ENCODE measurements at places on chromosomes 13 and 19.
A peak's percentile ranks its signal among the peaks of the same experiment; 100 is the strongest.

DNA sequence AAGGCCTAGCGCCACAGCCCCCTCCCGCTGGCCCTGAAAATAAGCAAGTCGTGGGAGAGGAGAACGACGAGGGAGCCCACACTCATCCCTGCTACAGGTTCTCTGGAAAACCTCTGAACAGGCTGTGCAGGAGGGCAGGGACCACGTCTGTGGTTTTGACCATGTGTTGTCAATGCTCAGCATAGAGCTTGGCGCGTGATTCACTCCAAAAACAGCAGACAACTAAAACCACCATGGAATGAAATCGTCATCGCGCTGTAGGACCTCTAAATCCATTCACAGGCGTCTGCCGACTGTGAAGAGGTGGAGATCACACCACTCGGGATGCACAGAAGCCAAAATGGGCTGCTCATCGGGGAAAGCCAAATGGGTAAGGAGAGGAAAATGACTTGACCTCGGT, 121.3 kb downstream of the COL4A1 start:
- DNase-seq, result no peak

GRCh38 chr19:46755077-46755852, 9.0 kb upstream of the STRN4 start:
- DNase-seq, result peak; percentile 81

- DNase-seq, result no peak
These were observed 1.1 kb downstream of the SAFB2 start for GRCh38 chr19:5621311-5621944.

- no peak for DNase-seq
These were observed 4.8 kb downstream of the ATP4A start for GRCh38 chr19:35558400-35559280.

- no peak for DNase-seq
These were observed 23.5 kb downstream of the ZNF544 start for GRCh38 chr19:58252102-58252685.

DNA sequence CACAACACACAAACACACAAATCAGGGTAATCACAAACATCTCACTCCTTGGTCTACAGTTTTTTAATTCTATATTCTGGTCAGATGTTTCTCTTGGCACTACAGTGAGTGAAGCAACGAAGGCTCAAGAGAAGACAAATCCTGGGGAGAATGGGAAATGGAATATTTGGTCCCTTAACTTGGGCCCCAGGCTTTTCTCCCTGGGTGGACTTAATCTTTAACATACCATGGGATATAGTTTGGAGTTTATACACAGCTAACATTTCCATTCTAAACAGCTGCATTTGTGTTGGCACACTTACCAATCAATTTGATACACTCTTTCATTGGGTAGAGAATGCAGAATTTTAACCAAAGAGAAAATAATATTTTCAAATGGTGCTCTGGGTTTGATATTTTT, 1132.6 kb upstream of the SLC10A2 start:
- DNase-seq, result no peak

DNA sequence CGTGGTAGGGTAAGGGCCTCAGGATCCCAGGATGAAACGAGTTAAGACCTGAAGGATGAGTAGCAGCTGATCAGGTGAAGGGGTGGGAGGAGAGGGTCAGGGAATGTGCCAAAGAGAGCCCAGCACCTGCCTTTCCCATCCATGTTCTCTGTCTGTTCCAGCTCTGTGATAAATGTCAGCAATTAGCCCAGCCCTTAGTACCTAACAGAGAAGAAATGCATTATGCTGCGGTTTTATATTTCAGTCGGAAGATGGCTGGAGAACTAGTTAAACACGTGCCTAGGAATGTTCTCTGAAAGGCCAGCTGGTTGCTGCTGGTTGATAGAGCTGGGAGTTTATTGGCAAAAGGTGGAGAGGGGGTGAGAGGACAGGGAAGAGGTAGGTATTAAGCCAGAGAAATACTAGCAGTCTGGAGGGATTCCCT, 268.2 kb downstream of the SHISA2 start:
- no peak for DNase-seq

DNA sequence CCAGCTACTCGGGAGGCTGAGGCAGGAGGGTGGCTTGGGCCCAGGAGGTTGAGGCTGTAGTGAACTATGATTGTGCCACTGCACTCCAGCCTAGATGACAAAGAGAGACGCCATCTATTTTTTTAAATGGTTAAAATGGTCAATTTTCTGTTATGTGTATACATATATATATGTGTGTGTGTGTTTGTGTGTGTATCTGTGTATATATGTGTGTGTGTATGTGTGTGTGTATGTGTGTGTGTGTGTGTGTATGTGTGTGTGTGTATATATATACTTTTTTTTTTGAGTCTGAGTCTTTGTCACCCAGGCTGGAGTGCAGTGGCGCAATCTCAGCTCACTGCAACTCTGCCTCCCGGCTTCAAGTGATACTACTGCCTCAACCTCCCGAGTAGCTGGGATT, 42.9 kb upstream of the KLF2 start:
- no peak for DNase-seq

GRCh38 chr13:95151942-95152587, 149.2 kb downstream of the ABCC4 start:
- DNase-seq, result no peak

DNA sequence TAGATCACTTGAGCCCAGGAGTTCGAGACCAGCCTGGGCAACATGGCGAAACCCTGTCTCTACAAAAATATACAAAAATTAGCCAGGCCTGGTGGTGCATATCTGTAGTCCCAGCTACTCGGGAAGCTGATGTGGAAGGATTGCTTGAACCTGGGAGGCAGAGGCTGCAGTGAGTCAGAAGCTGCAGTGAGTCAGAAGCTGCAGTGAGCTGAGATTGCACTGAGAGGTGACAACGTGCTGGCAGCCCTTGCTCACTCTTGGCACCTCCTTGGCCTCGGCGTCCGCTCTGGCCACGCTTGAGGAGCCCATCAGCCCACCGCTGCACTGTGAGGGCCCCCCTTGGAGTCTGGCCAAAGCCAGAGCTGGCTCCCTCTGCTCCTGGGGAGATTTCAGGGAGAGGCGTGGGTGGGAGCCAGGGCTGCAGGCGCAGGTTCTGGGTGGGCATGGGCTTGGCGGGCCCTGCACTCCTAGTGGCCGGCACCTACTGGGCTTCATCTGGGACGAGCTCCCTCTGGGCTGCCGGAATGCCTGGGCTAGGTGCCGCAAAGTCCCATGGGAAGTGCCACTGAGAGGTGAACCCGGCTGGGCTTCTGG, 39.5 kb upstream of the RPL21 start:
- DNase-seq, result peak; percentile 76

DNA sequence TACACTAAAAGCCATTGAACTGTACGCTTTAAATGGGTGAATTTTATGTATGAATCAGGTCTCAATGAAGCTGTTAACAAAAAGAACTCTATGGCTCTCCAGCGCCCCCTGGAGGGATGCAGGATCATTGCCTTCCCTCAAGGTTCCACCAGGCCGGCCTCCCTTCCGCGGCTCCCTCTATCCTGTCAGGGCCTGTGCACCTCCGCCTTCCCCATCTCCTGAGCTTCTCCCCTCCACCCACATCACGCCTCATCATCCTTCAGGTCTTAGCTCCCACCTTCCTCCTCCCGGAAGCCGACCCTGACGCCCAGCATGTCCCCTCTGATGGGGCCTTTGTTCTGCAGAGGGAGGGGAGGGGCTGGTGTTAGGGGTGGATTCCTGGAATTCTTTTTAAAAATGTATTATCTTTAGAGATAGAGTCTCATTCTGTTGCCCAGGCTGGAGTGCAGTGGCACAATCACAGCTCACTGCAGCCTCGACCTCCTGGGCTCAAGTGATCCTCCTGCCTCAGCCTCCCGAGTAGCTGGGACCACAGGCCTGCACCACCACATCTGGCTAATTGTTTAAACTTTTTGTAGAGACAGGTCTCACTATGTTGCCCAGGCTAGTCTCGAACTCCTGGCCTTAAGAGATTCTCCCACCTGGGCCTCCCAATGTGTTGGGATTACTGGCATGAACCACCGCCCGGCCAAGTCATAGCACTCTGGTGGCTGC, 27.7 kb downstream of the MEIS3 start:
- DNase-seq, result peak; percentile 79
